Stimulated activated CD8-positive, alpha-beta memory T cell treated with anti-CD3 and anti-CD28 coated beads, Interleukin-4, amount 100 ng/mL, for 4 hours (primary cell): ENCODE measurements at places on chromosomes 6 and 20.

GRCh38 chr20:23287354-23288190, 63.0 kb upstream of the NXT1 start:
- no peak for DNase-seq

- DNase-seq: no peak
Observed at GRCh38 chr20:23296841-23297701, 53.5 kb upstream of the NXT1 start.

DNA sequence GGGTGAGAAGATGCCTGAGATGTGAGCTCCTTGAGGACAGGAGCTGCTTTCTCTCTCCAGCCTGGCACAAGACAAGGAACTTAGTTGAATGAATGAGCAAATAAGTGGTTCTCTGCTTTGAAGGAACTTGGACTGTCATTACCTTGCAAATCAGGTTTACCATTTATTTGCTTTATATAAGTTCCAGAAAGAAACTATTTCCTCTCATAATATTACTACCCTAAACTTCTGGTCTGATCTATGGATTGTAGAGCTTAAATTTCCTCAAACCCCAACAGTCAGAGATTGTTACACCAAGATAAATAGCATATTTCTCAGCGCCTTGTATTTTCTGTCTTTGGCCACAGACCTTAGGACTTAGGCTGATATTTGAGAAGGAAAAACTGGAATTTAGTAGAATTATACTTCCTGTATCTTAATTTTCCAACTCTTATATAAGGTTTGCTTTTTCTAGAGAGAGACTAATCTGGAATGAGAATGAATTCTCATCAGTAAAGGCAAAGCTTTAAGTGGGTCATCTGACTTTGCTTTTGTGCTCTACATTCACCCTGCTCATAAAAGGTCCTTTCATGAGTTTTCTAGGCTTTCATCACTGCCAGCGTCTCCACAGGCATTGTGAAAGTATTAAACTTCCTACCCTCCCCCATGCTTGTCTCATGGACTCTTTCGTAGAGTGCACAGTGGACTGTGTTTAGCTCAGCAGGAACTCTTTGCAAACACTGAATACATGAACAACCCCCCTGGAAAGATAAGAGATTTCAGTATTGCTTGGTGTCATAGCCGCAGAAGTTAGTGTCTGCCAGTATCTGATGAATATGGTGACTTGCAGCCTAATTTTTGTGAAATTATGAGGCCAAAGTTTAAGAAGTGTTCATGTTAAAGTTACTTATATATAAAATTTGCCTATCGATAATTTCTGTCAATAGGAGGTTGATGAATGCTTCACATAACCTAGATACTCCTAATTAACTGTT, 74.0 kb downstream of the PTPRA start:
- DNase-seq: no peak

- DNase-seq: no peak
Observed at GRCh38 chr20:38242848-38243708, 17.5 kb downstream of the KIAA1755 start.

- no peak for DNase-seq
Observed at GRCh38 chr6:134720353-134721059, 229.4 kb downstream of the ALDH8A1 start.

- DNase-seq: peak; percentile 20
Observed at GRCh38 chr6:41278699-41279405, 7.6 kb downstream of the TREM1 start.

GRCh38 chr6:119395192-119395591, 45.6 kb upstream of the MAN1A1 start:
- no peak for DNase-seq
